ENCODE measurements at places on chromosomes 11 and 22. TPM values are rescaled to one million over a fixed set of nuclear protein-coding genes. Genes with fewer than 3 reads are reported as not detected.

DNA sequence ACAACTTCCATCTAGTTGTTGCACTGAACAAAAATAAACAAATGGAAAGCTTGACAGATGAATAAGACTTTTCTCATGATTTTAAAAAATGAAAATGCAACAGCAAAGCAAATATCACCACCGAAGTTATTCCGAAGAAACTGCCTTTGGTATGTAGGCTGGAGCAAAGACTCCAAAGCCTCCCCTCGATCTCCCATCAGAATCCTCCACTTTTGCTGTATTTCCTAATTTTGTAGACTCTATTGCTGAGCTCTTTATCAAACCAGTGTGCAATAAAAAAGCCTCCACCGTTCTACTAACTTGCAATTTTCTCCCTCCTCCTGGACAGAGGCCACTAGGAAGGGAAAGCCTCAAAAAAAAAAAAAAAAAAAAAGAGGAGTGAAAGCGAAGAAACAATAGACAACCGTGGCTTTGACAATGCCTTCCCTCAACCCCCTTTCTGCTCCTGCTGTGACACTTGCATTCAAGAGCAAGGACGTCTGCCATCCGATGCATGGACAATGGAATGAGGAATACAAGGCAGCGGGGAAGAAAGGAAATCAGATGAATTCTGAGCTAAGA is 190.9 kb upstream of the BLID start:
- no peaks in the 10 kb centered on the region for H3K4me1 ChIP-seq
- no peak overlapping the region for H3K27ac ChIP-seq
- peaks cover 10% of the 10 kb centered on the region for H3K27me3 ChIP-seq
- H3K36me3 ChIP-seq, result no peaks in the 10 kb centered on the region
- H3K4me3 ChIP-seq, result no peak overlapping the region
- DNase-seq, result no peak

DNA sequence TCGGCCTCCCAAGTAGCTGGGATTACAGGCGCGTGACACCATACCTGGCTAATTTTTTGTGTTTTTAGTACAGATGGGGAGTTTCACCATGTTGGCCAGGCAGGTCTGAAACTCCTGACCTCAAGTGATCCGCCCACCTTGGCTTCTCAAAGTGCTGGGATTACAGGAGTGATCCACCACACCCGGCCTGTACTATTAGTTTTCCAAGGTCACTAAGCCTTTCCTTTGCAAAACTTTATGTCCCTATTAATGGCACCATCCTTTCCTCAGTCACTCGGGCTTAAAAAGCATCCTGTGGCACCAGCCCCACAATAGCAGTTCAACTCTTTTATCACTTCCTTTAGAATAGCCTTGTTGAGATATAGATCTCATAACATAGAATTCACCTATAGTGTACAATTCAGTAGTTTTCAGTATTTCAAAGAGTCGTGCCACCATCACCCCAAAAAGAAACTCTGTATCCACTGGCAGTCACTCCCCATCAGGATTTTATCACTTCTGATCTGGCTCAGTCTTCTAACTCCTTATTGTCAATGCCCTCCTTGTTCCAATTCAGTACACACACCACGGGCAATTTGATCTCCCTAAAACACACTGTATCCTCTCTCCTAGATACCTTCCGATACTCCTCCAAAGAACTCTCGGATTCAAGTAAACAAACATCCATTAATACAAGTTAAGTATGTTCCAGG is 921 bp upstream of the BCL2L13 start:
- H3K36me3 ChIP-seq, result peaks cover 6% of the 10 kb centered on the region
- H3K27me3 ChIP-seq, result no peaks in the 10 kb centered on the region
- H3K27ac ChIP-seq, result peak overlapping the region; percentile 97
- DNase-seq, result no peak

- DNase-seq, result no peak
- H3K4me3 ChIP-seq, result no peak overlapping the region
Measured at GRCh38 chr22:39233710-39234471, 10.9 kb downstream of the PDGFB start.

- H3K4me1 ChIP-seq, result no peaks in the 10 kb centered on the region
- H3K36me3 ChIP-seq, result no peaks in the 10 kb centered on the region
- H3K4me3 ChIP-seq, result no peak overlapping the region
Measured at GRCh38 chr11:44008088-44008501, 39.7 kb upstream of the ACCSL start.

The FLRT1 gene
- not detected for total RNA-seq

The SYCE3 gene
- not detected for total RNA-seq

The LGALS12 gene
- total RNA-seq, result 0.59 TPM

The PIH1D2 gene
- total RNA-seq, result not detected
